Aorta (tissue), 5 donors: ENCODE measurements at places on chromosomes 12 and 14. TPM values are rescaled to one million over a fixed set of nuclear protein-coding genes. Genes with fewer than 3 reads are reported as not detected.

GRCh38 chr12:101909646-101910045 lies 32.3 kb downstream of the DRAM1 start:
- no peaks in the 10 kb centered on the region for H3K4me1 ChIP-seq
- H3K4me3 ChIP-seq: peak overlapping the region; percentile 31
- DNase-seq: no peak
- no peaks in the 10 kb centered on the region for H3K27me3 ChIP-seq
- no peaks in the 10 kb centered on the region for H3K36me3 ChIP-seq

- H3K36me3 ChIP-seq: no peaks in the 10 kb centered on the region
- H3K4me1 ChIP-seq: no peaks in the 10 kb centered on the region
- no peak overlapping the region for H3K4me3 ChIP-seq
- H3K27ac ChIP-seq: no peak overlapping the region
Observed at GRCh38 chr14:42869681-42870080, 1263.0 kb downstream of the LRFN5 start.

DNA sequence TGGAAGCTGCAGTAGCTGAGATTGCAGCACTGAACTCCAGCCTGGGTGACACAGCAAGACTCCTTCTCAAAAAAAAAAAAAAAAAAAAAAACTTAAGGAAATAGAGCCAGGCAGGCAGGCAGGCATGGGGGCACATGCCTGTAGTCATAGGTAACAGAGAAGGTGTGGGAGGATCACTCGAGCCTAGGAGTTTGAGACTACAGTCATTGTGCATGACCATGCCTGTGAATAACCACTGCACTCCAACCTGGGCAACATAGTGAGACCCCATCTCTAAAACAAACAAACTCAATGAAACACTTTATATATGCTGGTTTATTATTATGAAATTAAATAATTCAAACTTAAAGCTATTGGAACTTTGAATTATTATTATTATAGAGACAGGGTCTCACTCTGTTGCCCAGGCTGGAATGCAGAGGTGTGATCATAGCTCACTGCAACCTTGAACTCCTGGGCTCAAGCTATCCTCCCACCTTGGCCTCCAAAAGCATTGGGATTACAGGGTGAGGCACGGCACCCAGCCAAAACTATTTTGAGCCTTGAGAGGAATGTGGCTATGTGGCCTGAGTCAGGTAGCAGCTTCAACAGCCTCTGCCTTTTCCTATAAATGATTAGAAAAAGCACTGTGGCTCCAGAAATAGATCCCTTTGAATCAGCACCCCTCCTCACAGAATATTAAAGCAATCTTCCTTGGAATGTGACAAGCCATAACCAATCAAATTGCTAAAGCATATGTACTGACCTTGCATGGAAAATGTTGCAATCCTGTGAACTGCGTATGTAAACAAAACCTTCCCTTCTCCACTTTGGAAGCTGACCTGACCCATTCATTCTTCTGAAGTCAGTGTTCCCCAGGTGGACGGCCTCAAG lies 34.7 kb upstream of the YY1 start:
- no peaks in the 10 kb centered on the region for H3K36me3 ChIP-seq
- DNase-seq: no peak
- H3K4me3 ChIP-seq: no peak overlapping the region
- no peaks in the 10 kb centered on the region for H3K27me3 ChIP-seq

- no peaks in the 10 kb centered on the region for H3K4me1 ChIP-seq
- no peaks in the 10 kb centered on the region for H3K36me3 ChIP-seq
- no peak overlapping the region for H3K4me3 ChIP-seq
- H3K27me3 ChIP-seq: no peaks in the 10 kb centered on the region
- no peak for DNase-seq
- H3K27ac ChIP-seq: no peak overlapping the region
Observed at GRCh38 chr14:47365233-47365632, 310.2 kb downstream of the MDGA2 start.

- H3K36me3 ChIP-seq: no peaks in the 10 kb centered on the region
- no peak overlapping the region for H3K4me3 ChIP-seq
- no peak overlapping the region for H3K27ac ChIP-seq
- no peaks in the 10 kb centered on the region for H3K4me1 ChIP-seq
- no peak for DNase-seq
Observed at GRCh38 chr14:102893452-102893851, 29.0 kb upstream of the AMN start.

DNA sequence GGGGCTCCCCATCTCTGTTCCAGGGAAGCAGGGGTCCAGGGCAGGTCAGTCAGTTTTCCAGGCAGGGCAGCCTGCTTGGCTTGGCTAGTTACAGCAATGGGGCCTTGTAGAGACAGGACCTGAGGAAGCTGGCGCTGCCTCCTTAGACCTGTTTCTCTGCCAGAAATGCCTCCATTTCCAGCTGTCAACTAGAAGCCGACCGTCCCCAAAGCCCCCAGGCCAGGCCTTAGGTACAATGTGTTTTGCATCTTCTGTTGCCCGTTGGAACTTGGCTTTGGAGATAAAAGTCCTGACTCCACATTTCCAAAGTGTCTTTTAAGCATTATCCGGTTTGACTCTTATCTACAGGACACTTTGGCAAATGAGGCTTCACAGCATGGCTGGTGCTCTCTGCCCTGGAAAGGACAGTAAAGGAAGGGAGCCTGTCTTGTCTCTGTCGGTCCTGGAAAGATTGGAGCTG lies 42.6 kb downstream of the KRT80 start:
- H3K4me3 ChIP-seq: no peak overlapping the region
- H3K27me3 ChIP-seq: no peaks in the 10 kb centered on the region
- no peaks in the 10 kb centered on the region for H3K4me1 ChIP-seq
- H3K27ac ChIP-seq: no peak overlapping the region
- H3K36me3 ChIP-seq: no peaks in the 10 kb centered on the region
- DNase-seq: no peak

- no peaks in the 10 kb centered on the region for H3K4me1 ChIP-seq
- H3K4me3 ChIP-seq: no peak overlapping the region
- H3K27me3 ChIP-seq: no peaks in the 10 kb centered on the region
- no peak for DNase-seq
- no peaks in the 10 kb centered on the region for H3K36me3 ChIP-seq
Observed at GRCh38 chr14:85247071-85247470, 282.9 kb upstream of the FLRT2 start.

The GYS2 gene
- 0.15 TPM for total RNA-seq

GRCh38 chr12:132954471-132955048 lies 1.5 kb downstream of the ZNF605 start:
- H3K36me3 ChIP-seq: no peaks in the 10 kb centered on the region
- H3K27me3 ChIP-seq: no peaks in the 10 kb centered on the region
- H3K4me1 ChIP-seq: peaks cover 2% of the 10 kb centered on the region
- no peak overlapping the region for H3K4me3 ChIP-seq

DNA sequence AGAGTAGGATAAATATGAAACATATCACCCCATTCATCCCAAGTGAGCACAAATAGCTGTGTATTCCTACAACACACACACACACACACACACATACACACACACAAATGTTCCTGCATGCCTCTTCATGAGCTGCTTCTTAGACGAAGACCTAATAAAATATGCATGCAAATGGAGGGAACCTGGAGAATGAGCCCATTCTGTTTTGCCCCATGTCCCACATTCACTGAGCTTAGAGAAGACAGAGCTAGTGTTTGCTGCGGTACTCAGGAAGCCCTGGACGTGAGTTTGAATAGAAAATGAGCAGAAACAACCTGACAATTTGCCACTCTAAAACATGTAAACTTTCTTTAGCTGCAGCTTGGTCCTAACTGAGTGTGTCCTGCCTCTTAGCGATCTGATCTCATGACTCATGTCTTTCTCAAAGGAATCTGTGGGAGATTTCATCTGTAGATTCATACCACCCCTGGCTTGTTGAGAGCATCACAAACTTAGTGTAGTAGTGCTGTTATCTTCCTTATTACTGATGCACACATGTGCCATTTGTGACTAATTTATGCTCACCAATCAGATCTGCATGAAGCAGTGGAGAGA lies 86.8 kb downstream of the ITPR2 start:
- no peaks in the 10 kb centered on the region for H3K27me3 ChIP-seq
- no peak overlapping the region for H3K27ac ChIP-seq
- no peak for DNase-seq
- no peaks in the 10 kb centered on the region for H3K36me3 ChIP-seq

- no peaks in the 10 kb centered on the region for H3K36me3 ChIP-seq
- DNase-seq: no peak
- H3K27ac ChIP-seq: no peak overlapping the region
- no peaks in the 10 kb centered on the region for H3K27me3 ChIP-seq
Observed at GRCh38 chr12:78118036-78118435, 287.3 kb downstream of the NAV3 start.

DNA sequence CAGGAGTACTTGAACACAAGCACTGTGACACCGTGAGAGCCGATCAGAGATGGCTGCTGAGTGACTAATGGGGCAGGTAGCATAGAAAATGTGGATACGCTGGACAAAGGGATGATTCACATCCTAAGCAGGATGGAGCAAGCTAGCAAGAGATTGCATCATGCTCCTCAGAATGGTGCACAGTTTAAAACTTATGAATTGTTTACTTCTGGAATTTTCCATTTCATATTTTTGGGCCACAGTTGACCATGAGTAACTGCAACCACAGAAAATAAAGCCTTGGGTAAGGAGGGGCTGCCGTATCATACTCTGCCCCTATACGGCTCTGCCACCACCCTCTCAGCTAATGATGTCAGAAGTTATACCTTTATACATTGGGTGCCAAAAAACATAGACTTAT lies 23.3 kb upstream of the MARK3 start:
- H3K27me3 ChIP-seq: no peaks in the 10 kb centered on the region
- no peaks in the 10 kb centered on the region for H3K4me1 ChIP-seq
- H3K36me3 ChIP-seq: no peaks in the 10 kb centered on the region
- no peak for DNase-seq
- H3K4me3 ChIP-seq: no peak overlapping the region
- H3K27ac ChIP-seq: no peak overlapping the region

The TAS2R46 gene
- total RNA-seq: 3.3 TPM

DNA sequence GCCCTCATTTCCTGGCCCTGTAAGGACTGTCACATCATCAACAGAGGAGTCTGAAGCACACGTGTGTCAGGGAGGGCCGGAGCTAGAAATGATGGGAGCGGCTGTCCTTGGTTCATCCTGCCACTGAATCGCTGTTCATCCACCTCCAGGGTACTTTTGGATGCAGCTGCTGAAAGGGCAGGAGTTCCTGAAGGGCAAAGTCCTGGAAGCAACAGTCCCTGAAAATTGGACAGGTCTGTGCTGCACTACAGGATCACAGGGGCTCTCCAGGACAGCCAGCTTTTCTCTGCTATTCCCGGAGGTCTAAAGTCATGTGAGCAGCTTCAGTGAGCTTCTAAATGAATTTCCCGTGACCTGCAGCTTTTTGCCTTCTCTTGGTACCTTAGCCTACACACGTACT lies 17.7 kb downstream of the POU6F1 start:
- H3K4me1 ChIP-seq: no peaks in the 10 kb centered on the region
- no peaks in the 10 kb centered on the region for H3K36me3 ChIP-seq
- no peaks in the 10 kb centered on the region for H3K27me3 ChIP-seq
- no peak overlapping the region for H3K4me3 ChIP-seq
- DNase-seq: no peak
